ENCODE measurements at places on chromosomes 5 and 9.
A peak's percentile ranks its signal among the peaks of the same experiment; 100 is the strongest.

DNA sequence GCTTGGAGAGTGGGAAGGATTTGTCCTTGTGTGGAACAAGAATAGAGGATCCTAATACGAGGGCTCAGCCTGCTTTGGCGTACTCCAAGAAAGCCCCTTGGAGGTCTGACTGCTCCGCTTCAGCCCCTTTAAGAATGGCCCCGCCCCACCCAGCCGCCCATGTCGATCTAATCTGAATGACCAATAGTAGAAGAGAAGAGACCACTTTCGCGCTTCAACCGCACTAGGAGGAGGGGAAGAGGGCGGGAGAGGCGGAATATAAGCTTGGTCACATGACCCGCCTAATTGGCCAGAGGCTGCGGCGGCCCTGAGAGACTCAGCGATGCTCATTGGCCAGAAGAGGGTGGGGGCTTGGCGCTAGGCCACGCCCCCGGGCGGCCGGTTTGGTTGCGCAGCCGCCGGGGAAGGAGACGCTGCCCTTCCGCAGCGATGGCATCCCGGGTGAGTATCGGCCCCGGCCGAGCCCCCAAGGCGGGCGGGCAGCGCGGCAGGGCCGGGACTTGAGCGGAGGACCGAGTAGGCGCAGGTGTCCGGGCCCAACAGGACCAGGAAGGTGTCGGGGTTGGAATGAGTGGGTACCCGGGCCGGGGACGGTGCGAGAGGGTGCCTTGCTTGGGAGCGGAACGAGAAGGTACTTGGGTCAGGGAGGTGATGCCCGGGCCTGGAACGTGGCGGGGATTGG, at the start of gene MIGA2:
Gene MIGA2, plus strand, starts transcription at position 386 of the 682 bp plus-strand sequence. CDS start 3,969 bp downstream, outside the sequence.
- peak; percentile 98 for DNase-seq

- DNase-seq = peak; percentile 71
These were observed 126.5 kb downstream of the MYO10 start for GRCh38 chr5:16809395-16810207.

- no peak for DNase-seq
These were observed 45.7 kb downstream of the TEX10 start for GRCh38 chr9:100307080-100307479.

DNA sequence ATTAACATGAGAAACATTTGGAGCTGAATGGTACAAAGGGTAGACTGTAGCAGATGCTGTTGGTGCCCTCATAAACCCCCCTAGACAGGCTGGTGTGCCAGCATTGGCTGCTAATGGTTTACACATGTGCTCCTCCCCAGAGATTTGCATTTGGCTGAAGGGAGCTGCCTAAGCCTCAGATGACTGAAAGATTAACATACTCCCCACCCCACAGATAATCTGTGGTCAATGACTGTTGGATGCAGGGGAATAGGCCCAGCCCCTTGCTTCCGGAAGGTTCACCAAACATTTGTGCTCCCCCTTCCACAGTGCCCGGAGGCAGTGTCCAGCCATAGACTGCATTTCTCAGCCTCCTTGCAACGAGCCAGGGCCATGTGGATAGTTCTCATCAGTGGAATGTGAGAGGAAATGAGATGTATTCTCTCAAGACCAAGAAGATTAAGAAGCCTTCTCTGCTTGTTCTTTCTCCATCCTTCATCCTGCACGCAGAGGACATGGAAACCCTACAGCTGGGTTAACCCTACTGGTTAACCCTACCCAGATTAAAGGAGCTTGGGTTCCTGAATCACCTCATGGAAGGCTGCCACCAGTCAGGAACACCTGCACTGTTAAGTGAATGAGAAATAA, 79.6 kb downstream of the PHAX start:
- DNase-seq = peak; percentile 32

- DNase-seq = no peak
These were observed at the start of gene ASPN for GRCh38 chr9:92482329-92482728. Gene ASPN, minus strand, starts transcription at chr9:92482506.

DNA sequence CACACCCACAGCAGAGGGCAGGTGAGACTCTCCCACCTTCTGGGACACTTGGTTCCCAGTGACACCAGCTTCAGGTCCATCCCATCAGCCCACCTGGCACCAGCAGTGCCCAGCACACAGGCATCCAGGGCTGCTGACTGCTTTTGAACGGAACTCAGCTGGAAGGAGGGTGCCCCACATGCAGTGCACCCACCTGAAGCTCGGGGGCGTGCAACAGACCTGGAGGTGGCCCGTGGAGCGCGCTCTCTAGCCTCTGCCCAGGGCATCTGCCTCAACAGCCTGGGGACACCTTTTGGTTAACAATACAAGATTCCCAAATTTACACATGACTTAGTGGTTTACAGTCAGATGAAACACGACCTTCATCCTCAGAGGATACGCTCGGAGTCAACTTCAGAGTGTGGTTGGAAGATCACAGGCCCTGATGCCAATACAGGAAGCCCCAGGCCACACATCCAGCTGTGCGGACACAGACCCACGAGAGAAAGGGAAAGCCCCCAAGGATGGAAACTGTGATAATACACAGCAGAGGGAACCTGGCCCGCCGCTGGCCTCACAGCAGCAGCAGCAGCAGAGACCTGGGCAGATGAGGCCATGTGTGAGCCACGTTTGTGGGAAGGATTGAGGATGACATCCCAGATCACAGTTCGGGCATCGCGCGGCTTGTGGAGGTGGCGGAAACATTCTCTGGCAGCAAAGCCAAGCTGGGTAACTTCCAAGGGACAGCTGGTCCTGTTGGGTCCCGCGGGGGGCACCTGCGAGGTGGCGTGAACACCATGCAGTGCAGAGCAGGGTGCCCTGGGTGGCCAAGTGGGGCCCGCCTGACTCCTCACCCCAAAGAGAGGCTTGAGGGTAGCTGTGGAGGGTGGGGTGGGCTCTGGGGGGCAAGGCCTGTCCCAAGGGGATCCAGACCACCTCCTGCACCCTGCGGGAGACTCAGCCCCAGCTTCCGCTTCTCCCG, 64.0 kb downstream of the SECISBP2 start:
- no peak for DNase-seq

GRCh38 chr5:136058039-136058971, 29.5 kb downstream of the TGFBI start:
- DNase-seq = peak; percentile 98

GRCh38 chr9:131310833-131311554, 21.5 kb downstream of the PLPP7 start:
- no peak for DNase-seq

GRCh38 chr5:181120306-181120705, 10.7 kb downstream of the OR2V1 start:
- DNase-seq = peak; percentile 40

- no peak for DNase-seq
These were observed 87.5 kb upstream of the RANBP3L start for GRCh38 chr5:36389245-36389644.
